Left forelimb (tissue), 1 donor: ENCODE measurements at places on chromosomes 3 and 15.

- DNase-seq, result peak; percentile 82
Observed at GRCh38 chr3:72152551-72153476, 367.9 kb upstream of the PROK2 start.

DNA sequence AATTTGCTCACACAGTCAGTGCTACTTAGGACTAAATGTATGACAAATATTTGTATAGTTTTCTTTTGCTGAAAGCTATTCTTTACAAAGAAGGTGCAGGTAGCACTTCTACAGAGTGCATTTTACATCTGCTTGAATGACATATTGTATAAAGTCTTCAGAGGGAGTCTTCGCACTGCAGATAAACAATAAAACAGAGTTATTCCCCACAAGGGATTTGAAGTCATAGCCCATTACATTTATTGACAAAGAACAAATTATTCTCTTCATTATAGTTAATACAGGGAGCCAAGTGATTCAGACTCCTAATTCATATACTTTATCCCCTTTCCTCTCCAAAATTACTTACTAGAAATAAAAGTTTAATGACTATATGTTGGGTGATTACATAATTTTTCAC, 529.7 kb downstream of the EDEM1 start:
- DNase-seq, result no peak

- no peak for DNase-seq
Observed at GRCh38 chr15:90191344-90191687, 9.8 kb upstream of the SEMA4B start.

DNA sequence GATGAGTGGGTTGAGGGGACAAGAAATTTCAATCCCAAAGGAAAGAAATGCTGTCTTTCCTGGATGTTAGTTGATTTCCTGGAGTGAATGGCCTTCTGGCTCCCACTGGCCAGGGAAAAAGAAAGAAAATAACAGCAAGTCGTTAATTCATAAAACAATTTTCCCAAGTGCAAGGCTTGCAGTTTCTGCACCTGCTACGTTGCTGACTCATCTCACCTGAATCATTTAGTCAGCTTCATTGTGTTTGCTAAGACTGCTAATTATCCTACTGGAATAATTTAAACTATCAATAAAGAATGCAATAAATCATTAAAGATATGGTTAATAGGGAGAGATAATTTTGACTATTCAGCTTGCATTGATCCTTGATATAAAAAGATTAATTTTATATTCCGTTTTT, 387.6 kb downstream of the ROBO2 start:
- DNase-seq, result no peak

DNA sequence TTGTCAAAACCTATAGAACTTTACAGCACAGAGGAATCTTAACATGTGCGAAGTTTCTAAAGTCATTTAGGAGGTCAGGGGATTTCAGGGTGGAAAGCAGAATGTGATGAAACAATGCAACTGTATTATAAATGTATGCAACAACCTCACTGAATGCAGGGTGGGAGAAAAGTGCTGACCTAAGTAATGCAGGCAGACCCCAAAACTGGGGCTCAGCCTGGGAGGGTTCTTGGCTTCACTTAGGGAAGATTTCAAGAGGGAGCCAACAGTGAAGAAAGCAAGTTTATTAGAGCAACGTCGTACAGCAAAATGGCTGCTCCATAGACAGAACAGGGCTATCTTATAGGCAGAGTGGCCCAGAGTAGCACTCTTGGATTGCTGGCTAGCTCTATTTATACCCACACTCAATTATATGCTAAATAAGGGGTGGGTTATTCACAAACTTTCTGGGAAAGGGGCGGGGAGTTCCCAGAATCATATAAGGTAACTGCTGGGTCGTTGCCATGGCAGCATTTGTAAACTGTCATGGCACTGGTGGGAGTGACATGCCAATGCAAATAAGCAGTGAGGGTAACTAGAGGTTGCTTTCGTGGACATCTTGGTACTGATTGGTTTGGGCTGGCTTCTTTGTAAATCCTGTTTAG, 14.2 kb upstream of the CAND2 start:
- DNase-seq, result no peak

- DNase-seq, result no peak
Observed at GRCh38 chr3:66200786-66201185, 20.0 kb upstream of the SLC25A26 start.

GRCh38 chr3:190083635-190084034, 37.1 kb downstream of the P3H2 start:
- no peak for DNase-seq

GRCh38 chr3:138187296-138188012, at the start of gene ARMC8:
Gene ARMC8, plus strand, starts transcription at chr3:138187301. Its CDS starts 254 bp downstream, at chr3:138187555.
- DNase-seq, result peak; percentile 89

DNA sequence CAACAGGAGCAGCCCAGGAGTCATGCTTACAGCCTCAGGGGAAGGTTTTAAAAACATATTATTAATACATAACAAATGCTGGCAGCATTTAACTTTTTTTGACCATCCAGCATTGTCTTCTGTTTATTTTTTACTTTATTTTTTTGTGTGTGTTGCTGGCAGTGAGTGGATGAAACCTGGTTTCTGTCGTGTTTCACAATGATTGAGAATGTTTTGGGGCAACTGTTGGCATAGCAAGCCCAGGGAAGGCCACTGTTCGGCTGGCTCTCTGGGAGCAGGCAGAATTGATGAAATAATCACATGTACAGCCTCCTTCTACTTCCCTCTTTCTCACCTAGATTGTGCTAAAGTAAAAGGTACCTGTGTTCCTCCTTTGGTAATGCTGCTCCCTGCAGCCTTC, 190.2 kb downstream of the NR1D2 start:
- no peak for DNase-seq

GRCh38 chr3:160010578-160010977, 21.9 kb downstream of the IL12A start:
- DNase-seq, result no peak

DNA sequence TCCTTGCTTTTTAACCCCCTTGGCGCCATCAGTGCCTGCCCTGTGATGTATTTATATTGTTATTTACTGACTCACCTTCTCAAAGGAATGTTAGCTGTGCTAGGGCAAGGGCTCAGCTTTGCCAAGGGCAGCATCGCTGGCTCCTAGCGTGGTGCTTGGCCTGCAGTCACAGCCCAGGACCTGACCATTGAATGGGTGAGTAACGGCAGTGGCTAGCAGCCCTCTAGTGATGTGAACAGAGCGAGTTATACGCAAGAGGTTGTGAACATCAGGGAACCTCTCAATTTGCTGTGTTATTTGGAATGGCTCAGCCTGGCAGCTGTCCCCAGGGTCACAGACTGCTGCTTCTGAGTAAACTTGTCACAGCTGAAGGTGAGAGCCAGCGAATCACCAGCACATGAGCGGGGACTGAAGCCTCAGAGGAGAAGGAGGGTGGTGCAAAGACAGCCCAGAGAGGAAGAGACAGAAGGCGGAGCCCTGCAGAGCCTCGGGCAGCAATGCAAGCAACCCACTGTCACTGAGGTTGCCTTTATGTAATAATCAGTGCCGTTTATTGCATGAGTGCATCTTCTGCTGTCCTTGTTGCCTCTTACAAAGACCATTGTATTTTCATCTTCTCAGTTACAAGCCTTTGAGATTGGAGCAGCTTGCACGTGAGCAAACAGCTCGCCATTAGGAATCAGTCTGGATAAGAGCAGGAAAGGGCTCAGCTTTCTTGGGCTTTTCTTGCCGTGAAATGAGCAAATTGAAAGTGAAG, 158.3 kb downstream of the SLCO3A1 start:
- DNase-seq, result no peak

- DNase-seq, result no peak
Observed at GRCh38 chr3:151592287-151592686, 131.4 kb upstream of the IGSF10 start.

DNA sequence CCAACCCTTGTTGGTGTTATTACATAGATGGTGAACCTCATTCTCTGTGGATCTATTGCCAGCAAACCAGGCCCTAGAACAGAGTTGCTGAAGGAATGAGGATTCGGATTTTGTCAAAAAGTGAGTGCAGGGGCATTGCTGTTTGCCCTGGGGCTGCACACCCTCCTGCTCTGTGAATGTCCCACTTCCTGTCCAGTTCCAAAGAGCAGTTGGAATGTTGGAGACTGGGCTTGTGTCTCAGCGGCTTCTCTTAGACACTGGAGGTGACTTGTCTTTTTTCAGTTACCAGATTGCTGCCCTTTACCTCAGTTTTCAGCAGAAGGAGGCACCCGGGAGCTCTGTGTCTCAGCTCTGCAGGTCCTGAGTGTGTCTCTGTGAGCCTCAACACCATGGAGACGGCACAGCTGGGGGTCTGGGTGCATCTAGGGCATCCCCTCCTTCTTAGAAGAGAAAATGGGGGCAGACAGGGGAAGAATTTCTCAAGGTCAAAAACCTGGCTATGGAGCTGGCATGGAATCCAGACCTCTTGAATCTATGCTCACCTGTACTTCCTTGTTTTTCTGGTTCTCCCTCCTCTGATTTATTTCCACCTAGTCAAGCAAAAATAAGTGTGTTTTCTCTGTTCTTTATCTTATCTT, 46.3 kb downstream of the LIMD1 start:
- DNase-seq, result no peak

- no peak for DNase-seq
Observed at GRCh38 chr15:80835336-80835735, 56.2 kb downstream of the CEMIP start.

- DNase-seq, result no peak
Observed at GRCh38 chr3:160049565-160049964, 60.9 kb downstream of the IL12A start.

DNA sequence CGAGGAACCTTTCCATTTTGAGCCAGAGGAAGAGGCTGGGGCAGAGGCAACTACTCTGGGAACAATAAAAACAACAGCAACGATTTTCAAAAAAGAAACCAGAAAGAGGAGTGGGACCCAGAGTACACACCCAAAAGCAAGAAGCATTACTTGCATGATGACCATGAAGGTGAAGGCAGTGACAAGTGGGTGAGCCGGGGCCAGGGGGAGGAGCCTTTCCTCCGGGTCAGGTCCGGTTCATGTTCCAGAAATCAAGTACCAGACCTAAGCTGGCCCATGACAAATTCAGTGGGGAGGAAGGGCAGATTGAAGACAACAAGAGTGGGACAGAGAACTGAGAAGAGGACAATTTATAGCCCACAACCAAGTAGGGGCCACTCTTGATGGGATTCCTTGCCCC, 77.2 kb upstream of the STT3B start:
- no peak for DNase-seq

- DNase-seq, result no peak
Observed at GRCh38 chr3:175668300-175668699, 809.2 kb downstream of the NAALADL2 start.

DNA sequence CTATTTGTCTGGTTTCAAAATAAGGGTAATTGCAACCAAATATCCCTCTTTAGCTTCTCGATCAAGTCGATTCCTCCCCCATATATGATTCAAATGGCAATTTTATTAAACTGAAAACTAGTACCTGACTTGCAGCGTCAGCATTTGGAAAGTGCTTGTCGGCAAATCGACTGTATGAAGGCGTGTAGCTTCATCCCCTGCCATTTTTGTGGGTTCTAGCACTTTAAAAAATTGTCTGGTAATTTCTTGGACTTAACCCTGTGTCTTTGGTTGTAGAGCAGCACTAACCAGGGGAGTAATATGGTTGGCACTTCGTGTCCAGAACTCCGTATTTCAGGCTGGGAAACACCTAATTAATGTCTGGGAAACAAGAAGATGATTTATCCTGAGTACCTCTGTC, 573 bp downstream of the MME start:
- DNase-seq, result no peak

DNA sequence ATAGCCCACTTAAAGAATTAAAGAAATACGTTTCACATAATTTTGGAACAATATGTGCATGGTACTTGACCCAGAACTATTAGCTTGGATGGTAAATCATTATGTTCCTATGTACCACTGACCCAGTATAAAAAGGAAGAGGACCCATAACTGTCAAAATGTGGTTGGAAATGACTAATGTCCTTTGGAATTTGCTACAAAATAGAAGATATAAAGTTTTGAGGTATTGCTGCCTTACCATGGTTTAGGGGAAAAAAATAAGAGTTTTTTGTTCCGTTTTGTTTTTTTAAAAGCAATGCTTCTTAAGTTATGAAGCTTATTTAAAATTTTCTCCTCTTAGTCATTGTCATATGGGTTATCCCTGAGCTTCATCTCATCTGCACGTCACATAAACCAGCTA, 15.8 kb upstream of the TFDP2 start:
- no peak for DNase-seq

DNA sequence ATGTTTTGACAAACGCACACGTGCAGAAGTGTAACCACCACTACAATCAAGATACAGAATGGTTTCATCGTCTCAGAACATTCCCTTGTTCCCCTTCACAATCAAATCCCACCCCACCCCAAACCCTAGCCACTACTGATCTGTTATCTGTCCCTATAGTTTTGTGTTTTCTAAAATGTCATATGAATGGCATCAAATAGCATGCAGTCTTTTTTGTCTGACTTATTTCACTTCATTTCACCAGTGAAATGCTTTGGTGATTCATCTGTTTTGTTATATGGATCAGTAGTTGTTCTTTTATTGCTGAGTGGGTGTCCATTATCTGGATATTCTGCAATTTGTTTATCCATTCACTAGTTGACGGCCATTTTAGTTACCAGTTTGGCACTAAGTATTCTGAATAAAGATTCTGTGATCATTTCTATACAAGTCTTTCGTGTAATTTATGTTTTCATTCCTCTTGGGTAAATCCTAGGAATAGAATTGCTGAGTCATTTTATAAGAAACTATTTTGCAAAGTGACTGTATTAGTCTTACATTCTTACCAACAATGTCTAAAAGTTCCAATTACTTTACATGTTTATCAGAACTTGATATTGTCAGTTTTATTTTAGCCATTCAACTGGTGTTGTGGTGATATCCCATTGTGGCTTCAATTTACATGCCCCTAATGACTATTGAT, 232.8 kb downstream of the CLSTN2 start:
- DNase-seq, result no peak

GRCh38 chr3:25423780-25424588, 4.1 kb upstream of the RARB start:
- DNase-seq, result no peak

DNA sequence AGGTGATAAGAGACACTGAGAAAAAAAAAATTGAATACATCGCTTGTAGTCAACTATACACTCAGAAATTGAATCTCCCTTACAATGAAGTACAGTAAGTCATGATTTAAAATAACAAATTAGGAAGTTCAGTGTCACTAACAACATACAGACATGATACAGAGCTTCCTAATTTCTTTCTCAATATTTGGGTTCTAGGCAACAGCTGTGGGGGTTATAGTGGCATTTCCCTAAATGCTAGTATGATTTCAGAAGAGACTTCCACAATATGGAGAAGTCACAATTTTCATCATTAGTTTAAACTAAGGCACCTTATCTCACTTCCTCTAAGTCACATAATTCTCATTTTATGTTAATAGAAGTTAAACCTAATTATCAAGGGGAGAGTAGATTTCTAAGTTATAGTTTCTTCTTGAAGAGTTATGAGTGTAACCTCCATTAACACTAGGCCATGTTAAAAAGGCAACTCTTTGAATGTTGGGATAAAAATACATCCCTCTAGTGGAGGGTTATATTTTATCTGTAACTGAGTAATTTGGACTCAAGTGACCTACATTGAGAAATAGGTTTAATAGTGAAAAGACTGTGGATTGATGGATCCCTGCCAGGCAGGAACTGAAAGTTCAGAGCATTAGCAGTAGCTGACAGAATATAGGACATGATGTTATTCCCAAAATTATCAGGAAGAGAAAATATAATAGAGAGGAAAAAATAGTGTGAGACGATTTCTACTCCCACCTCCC, 286.0 kb upstream of the SUCLG2 start:
- no peak for DNase-seq
